ENCODE measurements at places on chromosomes 11 and 22.

DNA sequence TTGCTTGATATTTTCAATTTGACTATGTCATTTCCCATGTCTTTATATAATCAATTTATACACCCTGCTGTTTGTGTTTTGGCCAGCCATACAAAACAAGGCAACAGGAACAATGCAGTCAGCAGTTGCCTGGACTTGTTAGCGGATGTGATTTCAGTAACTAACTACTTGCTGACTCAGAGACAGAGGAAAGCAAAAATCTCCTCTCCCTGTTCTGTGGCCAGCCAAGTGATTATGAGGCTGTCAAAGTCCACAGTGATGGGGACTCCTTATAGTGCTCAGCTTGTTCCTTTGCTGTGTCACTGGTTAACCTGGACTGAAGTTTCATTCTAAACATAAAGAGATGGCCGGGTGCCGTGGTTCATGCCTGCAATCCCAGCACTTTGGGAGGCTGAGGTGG is 32.6 kb upstream of the APLP2 start:
- DNase-seq: no peak

DNA sequence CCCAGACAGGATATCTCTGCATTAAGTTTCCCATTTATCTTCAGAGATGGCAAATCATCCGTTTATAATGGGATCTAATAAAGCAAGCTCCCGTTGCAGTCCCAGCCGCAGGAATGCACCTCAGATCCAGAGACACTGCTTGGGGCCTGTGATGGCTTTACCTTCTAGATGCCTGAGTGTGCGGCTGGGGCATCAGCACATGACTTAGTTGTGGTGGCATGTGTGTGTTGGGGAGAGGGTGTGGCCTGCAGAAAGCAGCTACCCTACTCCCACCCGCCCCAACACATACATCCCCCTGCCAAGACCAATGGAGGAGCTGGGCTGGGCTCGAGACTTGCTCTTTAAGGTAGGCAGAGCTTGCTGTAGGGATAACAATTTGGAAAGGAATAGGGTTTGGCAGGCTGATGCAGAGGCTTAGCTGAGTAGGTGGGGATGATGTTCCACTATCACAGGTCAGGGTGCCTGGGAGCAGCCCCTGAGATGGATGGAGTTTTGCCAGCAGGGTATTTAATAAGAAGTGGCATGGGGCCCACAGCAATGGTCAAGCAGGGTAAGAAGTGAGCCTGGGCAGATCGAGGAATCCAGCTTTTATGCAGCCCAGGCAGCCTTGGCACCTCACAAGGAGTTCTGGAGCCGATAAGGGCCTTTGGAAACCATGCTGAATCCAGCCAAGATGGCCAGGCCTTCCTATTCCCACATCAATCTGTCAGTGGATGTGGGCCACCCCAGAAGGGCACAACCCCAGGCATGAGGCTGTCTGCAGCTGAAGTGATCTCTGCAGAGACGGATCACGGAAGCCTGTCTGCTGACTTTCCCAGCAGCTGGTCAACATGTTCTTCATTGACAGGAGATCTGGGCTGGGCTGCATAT is 601.3 kb downstream of the BUD13 start:
- DNase-seq: no peak

- DNase-seq: no peak
Measured at GRCh38 chr11:115469361-115469760, 34.9 kb downstream of the CADM1 start.

GRCh38 chr22:25064894-25065560 is 112.5 kb downstream of the KIAA1671 start:
- no peak for DNase-seq

- DNase-seq: no peak
Measured at GRCh38 chr11:10444725-10445315, 10.2 kb upstream of the AMPD3 start.

- no peak for DNase-seq
Measured at GRCh38 chr11:80838153-80838552, 1397.3 kb upstream of the TENM4 start.

DNA sequence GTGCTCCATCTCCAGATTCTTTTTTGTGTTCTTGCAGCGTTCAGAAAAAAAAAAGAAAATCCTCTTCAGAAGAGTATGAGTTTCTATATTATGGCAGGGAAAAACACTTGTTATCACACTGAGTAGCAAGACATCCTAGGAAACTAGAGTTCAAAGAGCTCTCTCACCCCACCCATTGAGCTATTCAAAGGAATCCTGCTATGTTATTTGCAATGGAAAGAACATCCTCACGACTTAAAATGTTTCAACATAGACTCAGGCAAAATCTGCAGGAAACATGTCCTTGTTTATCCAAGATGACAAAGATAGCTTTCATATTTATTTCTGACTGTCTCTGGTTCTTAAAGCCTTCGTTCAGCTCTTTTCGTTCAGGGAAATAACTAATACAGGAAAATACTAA is 331.6 kb upstream of the ANO5 start:
- no peak for DNase-seq

GRCh38 chr22:25081409-25081824 is 118.2 kb upstream of the CRYBB3 start:
- no peak for DNase-seq

DNA sequence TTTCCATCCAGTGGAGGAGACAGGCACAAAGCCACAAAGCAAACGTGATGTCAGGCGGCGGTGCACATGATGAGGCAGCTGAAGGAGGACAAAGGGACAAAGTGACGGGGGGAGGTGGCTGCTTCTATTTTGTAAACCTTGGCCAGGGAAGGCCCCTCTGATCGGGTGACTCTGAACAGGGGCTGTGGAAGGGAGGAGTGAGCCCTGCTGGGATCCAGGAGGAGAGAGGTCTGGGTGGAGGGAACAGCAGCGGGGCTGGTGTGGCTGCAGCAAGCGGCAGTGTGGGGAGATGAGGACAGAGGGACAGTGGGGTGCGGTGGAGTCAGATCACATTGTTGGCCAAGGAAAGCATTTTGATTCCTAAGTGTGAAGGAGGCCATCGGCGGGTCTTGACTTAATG is 36.7 kb downstream of the SHISAL1 start:
- DNase-seq: no peak

DNA sequence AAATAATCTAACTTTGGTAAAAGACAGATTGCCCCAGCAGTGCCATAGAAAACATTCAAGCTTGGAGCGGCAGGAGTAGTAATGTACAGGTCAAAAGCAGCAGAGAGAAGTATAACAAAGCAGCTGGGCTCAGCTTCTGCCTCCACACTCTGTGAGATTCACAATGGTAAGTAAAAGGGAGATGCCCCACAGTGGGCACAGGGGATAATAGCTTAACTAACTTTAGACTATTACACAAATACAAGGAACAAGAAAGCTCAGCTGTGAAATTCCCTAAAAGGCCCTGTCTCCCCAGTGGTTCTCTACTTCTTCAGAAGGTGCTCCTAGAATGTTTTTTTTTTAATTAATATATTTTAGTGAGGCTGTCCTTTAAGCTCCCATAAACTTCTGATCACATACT is 28.0 kb downstream of the RDX start:
- DNase-seq: no peak

DNA sequence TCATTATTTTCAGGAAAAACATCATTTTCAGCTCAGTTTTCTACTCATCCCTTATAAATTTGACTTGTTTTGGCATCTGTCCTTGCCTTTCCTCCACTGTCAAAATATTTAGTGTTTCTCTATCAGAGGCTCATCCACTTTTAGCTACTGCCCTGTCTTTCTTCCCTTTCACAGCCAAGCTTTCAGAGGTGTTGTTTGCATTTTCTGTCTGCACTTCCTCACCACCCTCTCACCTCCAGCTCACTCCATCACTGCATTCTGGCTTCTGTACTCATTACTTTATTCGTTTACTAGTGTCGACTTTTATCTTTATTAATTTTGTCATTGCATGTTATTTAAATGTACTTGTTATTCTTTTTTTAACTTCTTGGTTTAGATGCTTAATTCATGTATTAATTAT is 26.7 kb upstream of the NNMT start:
- no peak for DNase-seq

- no peak for DNase-seq
Measured at GRCh38 chr11:5767056-5767455, 13.0 kb downstream of the OR52N4 start.

DNA sequence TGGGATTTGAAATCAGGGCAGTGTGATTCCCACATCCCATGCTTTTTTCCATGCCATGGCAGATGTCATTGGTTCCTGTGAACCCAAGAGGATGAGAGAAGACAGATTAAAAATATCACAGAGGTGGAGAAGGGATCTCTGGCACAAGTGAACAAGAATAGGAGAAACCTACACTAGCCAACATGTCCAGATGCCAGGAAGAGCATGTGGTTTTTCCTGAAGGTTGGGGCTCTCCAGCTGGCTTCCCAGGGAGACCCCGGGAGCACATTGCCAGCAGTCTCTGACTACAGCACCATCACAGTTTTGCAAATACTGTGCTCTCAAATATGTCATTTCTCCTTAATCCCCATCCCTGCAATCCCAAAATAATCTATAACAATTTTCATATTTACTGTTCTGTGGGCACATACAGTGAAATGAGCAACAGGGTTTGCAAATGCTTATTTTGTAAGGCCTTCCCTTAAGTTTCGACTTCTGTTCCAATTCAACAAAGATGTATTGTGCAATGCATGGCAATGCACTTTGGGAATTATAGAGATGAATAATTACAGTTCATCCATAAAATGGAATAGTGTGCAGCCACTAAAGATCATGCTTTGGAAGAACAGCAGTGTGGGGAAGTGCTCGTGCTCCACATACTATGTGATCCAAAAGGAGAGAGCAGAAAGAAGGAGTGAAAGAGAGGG is 4.8 kb downstream of the ANKK1 start:
- no peak for DNase-seq

DNA sequence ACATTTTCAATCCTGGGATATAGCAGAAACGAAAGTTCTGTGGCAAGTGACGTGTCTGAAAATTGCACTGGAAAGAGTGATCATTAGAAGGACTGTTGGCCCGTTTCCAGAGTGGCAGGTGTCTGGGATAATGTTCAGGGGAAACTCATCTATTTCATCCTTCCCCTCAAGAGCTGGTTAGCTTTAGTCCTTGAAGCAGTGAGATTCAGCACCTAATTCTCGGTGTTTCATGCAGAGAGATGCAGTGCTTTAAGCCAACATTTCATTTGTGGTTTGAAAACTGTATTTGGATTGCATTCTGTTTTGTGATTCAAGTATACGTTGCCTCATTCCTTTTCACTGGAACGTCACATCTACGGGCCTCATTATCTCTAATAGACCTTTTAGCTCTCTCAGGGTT is 205.0 kb upstream of the RAG2 start:
- DNase-seq: no peak

GRCh38 chr11:116061322-116061721 is 557.1 kb upstream of the CADM1 start:
- no peak for DNase-seq

DNA sequence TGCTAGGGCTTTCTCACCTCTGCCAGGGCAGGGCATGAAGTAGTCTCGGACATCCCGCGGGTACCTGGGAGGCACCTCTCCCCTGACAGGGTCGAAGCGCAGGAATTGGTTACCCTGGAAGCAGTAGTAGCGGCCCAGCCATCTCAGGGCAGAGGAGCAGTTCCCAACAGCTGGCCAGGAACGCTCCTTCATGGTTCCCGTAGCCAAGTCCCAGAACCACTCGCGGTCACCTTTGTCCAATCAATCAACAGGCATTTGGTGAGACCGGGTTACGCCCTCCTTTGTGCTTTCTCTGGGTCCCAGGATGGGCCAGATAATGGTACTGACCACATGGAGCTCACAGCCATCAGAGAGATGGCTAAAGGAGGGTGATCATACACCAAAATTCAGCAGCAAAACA is 3.4 kb downstream of the HPX start:
- no peak for DNase-seq

DNA sequence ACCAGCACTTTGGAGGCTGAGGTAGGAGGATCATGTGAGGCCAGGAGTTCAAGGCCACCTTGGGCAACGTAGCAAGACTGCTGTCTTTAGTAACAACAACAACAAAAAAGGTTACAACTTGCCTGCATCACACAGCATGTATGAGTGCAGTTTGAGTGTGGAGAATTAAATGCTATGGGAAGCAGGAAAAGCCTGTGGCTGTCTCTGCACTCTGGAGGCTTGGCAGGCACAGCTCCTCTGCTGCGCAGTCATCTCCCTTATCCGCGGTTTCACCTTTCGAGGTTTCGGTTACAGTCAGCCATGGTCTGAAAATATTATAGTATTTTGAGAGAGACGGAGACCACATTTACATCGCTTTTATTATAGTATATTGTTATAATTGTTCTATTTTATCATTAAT is 2.9 kb downstream of the MICAL2 start:
- no peak for DNase-seq

DNA sequence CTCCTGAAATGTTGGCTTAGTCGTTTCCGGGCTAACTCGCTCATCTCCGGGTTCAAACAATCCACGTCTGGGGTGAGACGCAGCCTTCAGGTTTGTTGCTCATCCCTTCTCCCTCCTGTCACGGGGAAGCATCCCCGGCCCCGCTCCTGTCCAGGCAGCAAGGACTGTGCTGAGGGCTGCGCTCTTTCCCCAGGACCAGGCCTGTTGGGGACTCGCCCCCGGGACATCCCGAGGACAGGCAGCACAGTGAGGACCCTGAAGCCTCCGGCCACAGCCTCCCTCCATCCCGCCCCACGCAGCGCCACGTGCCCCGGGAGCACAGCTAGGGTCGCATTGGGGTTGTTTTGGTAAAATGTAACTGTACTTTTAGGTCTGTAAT is 252.0 kb downstream of the BRD1 start:
- no peak for DNase-seq

- DNase-seq: no peak
Measured at GRCh38 chr11:33540946-33541915, 159.4 kb downstream of the C11orf91 start.

- DNase-seq: no peak
Measured at GRCh38 chr11:118592616-118593367, 14.6 kb upstream of the PHLDB1 start.

DNA sequence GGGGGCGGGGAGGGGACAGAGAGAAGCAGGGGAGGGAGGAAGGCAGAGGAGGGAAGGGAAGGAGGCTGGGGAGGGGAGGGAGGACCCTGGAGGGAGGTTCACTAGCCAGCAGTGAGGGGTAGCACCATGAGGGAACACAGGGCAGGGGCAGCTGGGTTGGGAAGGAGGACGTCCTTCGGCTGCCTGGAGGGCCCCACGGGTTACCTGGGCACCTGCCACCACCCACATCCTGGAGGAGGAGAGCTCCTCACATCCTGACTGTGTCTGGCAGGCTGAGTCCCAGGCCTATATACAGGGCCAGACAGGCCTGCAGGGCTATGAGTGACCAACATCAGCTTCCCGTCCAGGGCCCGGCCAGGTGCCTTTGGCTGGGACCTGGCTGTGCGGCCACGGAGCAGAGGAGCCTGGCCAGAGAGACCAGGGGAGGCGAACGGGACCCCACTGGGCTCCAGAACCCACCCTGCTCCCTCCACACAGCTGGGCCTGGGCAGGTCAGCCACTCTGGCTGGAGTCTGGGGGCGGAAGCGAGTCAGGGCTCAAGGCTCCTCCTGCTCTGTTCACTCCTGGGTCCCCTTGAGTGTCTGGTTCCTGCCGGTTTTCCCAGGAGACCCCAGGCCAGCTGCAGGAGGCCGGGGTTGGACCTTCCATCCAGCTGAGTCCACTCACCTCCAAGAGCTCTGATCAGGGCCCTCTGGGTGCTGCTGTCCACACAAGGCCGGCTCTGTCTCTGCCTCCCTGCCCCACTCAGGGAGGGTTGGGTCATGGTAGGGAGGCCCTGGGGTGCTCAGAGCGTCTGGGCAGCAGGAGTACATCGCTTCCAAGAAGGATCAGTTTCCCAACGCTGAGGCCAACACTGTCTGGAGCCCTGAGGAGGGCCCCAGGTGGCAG is 677.7 kb downstream of the BRD1 start:
- no peak for DNase-seq

GRCh38 chr22:27775758-27776649 is 25.6 kb downstream of the MN1 start:
- DNase-seq: no peak

All from caudate nucleus (tissue), 63 donors.